SW 1271 (cell line): ENCODE measurements at places on chromosomes 11 and 22.

DNA sequence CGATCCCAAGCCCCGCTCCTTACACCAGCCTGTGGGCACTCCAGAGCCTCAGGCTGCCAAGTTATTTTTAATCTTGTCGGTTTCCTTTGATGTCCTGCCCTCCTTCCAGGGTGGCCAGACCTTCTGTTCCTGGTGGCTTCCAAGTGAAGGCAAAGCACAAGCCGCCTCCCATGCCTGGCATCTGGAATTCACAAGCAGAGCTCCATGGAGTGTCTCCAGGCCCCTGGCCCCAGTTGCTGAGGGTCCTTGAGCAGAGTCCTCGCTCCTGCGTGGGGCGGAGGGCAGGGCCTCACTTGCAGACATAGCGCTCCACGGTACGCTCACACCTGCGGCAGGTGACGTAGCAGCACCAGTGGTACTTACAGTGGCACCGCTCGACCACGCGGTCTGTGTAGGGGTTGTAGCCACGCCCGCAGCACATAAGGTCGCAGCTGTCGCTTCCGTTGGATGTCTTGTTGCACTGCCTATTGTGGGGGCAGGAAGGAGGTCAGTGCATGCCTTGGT, 19.5 kb downstream of the WNT11 start:
- no peak for DNase-seq

- no peak for DNase-seq
Measured at GRCh38 chr11:38990841-38991240, 2392.8 kb upstream of the RAG2 start.

DNA sequence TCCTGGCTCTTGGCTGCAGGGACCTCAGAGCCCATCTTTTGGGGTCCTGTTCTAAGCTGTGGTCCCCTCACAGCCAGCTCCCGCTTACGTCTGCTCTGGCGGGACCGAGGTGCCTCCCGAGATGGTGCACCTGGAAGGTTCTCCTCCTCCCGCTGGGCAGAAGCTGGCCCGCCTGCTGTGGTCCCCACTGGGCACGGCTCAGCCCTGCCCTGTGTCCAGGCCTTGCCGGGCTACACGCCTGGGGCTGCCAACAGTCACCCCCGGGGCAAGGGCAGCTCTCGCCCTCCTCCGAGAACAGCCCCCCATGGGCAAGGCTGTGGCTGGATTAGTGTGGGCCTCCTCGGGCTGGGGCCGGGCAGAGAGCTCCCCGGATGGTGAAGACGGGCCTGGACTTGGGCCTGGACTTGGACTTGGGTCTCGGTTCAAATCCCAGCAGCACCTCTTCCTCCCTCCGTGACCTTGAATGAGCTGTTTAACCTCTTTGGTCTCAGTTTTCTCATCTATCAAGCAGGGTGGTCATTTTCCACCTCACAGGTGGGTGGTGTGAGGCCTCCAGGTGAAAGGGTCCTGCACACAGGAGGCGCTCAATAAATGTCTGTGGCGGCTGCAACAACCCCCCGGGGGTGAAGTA, 998 bp downstream of the BAIAP2L2 start:
- no peak for DNase-seq

GRCh38 chr11:76230392-76230791, 24.1 kb upstream of the WNT11 start:
- DNase-seq = no peak

DNA sequence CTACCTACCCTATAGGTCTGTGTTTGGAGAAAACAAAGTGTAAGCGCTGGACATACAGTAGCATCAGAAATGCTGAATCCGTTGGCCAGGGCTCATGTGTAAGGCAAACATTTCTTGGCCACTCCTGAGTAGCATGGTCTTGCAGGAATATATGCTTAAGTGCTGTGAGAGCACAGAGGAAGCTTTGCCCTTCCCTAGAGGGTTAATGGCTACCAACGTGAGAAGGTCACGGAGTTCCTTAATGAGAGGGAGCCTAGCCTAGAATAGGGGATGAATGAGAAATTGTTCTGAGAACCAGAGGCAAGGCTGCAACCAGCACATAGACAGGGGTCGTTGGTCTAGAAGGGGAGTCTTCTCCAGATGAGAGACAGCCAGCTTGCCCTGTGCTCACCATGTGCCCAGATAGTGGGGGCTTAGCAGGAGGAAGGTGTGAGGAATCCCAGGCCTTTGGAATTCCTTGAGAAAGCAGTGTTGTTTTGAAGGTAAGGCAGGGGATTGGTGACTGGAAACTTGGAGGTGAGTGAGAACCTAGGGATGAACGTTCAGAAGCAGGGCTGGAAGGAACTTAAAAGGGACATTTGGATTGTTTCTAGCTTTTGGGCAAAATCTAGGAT, 29.5 kb downstream of the RCOR2 start:
- DNase-seq = no peak

- DNase-seq = no peak
Measured at GRCh38 chr22:39661842-39662685, 91.5 kb downstream of the CACNA1I start.

GRCh38 chr11:81080476-81080875, 1639.6 kb upstream of the TENM4 start:
- DNase-seq = no peak

GRCh38 chr11:5250543-5251204, 1.0 kb upstream of the HBG1 start:
- no peak for DNase-seq
